ENCODE measurements at places on chromosomes 7 and 10.

GRCh38 chr10:98474628-98475027 lies 27.9 kb upstream of the HPS1 start:
- DNase-seq: no peak

DNA sequence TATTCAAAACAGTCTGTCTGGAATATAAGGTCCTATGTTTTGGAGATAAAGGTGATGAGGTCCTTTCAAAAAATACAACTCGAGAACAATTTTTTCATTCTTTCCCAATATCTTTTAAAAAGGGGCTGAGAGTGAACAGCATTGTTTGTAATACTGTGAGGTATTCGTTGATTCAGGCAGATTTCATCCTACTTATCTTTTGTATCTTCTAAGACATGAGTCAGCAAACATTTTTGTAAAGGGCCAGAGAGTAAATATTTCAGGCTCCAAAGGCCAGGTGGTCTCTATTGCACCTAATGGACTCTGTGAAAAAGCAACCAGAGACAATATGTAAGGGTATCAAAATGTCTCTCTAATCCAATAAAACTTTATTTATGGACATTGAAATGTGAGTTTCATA lies 8.1 kb upstream of the ANK3 start:
- DNase-seq: no peak

- no peak for DNase-seq
Observed at GRCh38 chr7:88040694-88041093, 106.6 kb downstream of the ADAM22 start.

GRCh38 chr10:23702977-23703414 lies 264.1 kb downstream of the OTUD1 start:
- peak; percentile 13 for DNase-seq

GRCh38 chr7:100132697-100133151 lies 6.0 kb downstream of the MBLAC1 start:
- peak; percentile 20 for DNase-seq

DNA sequence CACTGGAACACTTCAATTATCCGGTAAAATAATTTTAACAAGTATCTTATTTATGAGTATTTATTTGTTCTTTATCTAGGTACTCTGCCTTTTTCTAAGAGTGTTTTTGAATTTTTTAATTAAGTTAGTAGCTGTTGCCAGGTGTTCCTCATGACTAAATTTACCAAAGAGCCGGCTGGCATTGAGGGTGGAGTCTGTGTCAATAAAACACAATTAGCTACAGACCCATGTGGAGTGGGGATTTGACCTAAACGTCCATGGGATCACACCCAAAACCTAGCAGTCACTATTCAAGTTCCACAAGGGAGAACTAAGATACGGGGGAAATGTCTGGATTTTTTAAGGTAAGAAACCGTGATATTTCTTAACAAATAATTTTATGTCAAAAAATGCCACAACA lies 9.8 kb downstream of the SLC16A12 start:
- no peak for DNase-seq

DNA sequence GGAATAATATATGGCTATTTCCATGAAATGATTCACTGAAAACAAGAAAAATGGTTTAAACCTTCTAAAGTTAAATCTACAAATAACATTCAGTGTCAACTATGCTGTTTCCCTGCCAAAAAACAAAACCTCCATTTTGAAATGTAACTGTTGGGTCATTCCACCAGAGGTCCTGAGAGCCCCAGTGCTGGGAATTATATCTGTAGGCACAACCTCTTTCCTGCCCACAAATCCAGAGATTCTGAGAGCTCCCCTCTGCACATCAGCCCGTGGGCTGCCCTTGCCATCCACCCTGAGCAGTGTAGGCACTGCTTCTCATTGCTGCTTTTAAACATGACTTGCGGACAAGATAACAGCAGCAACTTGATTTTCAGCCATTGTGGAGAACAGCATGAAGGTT lies 198.6 kb downstream of the TMEM178B start:
- DNase-seq: no peak

DNA sequence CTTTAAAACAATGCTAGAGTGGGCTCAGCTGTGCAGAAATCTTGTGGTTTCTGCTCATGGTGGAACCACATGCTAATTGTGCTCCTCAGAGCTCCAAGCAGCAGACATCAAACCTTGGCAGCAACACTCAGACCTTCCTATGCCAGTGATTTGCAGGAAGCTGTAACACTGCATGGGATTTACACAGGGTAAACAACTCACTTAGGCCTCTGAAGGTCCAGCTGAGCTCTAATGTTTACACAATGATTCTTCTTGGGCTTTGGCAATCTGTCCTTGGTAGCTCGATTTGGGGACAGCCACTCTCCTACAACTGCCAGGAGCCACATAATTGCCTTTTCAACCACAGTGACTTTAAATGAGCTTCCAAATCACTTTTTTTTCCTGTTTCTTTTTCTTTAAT lies 97.7 kb upstream of the PDLIM1 start:
- no peak for DNase-seq

DNA sequence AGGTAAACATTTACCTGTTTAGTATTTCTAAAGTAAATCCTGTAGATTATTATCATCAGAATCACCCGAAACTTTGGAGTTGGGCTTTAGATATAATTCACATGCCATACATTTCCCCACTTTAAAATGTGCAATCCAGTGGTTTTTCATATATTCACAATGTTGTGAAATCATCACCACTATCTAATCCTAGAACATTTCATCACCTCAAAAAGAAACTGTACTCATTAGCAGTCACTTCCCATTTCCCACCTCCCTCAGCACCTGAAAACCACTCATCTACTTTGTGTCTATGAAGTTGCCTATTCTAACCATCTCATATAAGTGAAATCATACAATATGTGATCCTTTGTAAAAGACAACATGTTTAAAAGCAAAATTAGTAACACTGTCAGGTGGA lies 182.6 kb downstream of the FZD1 start:
- no peak for DNase-seq

DNA sequence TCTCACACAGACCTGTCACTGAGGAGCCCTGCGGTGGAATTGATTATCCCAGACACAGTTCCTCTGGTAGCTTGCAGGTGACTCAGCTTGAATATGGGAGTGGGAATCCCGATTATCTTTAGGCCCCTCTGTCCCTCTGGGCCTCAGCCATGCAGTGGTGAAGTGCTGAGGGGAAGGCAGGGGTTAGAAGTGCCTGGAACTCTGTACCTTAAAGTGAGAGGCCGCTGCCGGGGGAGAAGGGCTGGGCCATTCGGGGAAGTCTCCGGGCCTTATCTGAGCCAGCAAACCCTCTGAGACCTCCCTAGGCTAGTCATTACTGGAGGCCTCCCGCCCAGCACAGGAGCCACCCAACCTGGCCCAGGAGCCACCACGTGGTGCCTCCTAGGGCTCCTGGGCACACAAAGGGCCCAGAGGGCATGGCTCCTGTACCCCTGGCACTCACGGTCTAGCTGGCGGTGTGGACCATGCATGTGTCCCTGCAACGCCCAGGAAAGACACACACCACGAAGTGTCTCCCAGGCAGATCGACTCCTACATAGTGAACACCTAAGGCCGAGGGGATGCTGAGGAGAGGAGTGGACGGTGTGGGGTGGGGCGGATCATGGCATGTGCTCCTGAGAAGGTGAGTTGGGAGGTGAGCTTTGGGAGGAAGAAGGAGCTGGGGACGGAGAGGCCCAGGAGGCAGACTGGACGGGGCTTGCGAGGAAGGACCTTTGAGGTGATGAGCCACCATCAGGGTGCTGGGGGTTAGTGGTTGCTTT lies 56.2 kb downstream of the HK1 start:
- DNase-seq: no peak

Data from hippocampal formation (tissue), 2 donors.